ENCODE measurements at places on chromosomes 5 and 9. TPM values are rescaled to one million over a fixed set of nuclear protein-coding genes. Genes with fewer than 3 reads are reported as not detected.

- no peak for DNase-seq
Measured at GRCh38 chr9:19431361-19432171, 22.8 kb downstream of the ACER2 start.

DNA sequence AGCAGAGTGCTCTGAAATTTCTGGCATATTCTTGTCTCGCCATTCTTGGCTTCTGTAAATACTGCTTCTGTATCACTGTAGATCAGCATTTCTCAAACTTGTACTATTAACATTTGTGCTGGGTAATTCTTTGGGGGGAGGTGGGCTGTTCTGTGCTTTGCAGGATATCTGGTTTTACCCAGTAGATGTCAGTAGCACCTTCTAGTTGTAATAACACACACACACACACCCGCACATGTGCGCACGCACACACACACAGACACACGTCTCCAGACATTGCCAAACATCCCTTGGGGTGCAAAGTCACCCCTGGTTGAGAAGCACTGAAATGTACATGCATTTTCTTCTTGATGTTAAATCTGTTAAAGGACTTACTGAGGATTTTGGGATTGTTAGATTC, 304.1 kb downstream of the MAT2B start:
- no peak for DNase-seq

GRCh38 chr5:149365418-149365817, 7.6 kb downstream of the PCYOX1L start:
- DNase-seq: no peak

GRCh38 chr5:62354028-62354874, 48.2 kb downstream of the KIF2A start:
- peak; percentile 65 for DNase-seq

- no peak for DNase-seq
Measured at GRCh38 chr9:117354997-117355396, 59.9 kb downstream of the ASTN2 start.

- DNase-seq: no peak
Measured at GRCh38 chr5:1522601-1523479, 920 bp downstream of the LPCAT1 start.

- no peak for DNase-seq
Measured at GRCh38 chr9:86328156-86328555, 26.1 kb downstream of the TUT7 start.

LCN9 gene
- not detected for total RNA-seq

TPRN gene
- 17.6 TPM for total RNA-seq

ADAMTS2 gene
- not detected for total RNA-seq

KIF12 gene
- 1.0 TPM for total RNA-seq

ZFP2 gene
- 5.0 TPM for total RNA-seq

Data from G401 (cell line).